ENCODE measurements at places on chromosomes 7 and 10. TPM values are rescaled to one million over a fixed set of nuclear protein-coding genes. Genes with fewer than 3 reads are reported as not detected.

Gene BAMBI
- 23.7 TPM for total RNA-seq

Gene COL13A1
- 5.7 TPM for total RNA-seq

Gene FAM180A
- 3.4 TPM for total RNA-seq

Gene CRYGN
- not detected for total RNA-seq

Gene CALCR
- not detected for total RNA-seq

Gene ZNF117
- 4.7 TPM for total RNA-seq

Gene CUBN
- total RNA-seq = 2.0 TPM

Gene ZPBP
- total RNA-seq = not detected

Gene RARRES2
- total RNA-seq = 1.7 TPM

Gene MKI67
- total RNA-seq = 85.4 TPM

Gene EGFR
- 28.7 TPM for total RNA-seq

Gene CFAP70
- not detected for total RNA-seq

Gene PNLIP
- not detected for total RNA-seq

Gene SPDYE2
- total RNA-seq = not detected

Gene CYP26C1
- total RNA-seq = not detected

Gene GIMAP8
- total RNA-seq = not detected

Gene CPA5
- total RNA-seq = not detected

Gene GHRHR
- not detected for total RNA-seq

Gene MOGAT3
- total RNA-seq = not detected

Gene AKR1C1
- total RNA-seq = 25.7 TPM

Gene DKK1
- total RNA-seq = 355 TPM

Gene PLXDC2
- 2.8 TPM for total RNA-seq

Gene SLC25A40
- 39.9 TPM for total RNA-seq

Gene IL6
- total RNA-seq = 9.4 TPM

Gene TCAF2
- 3.9 TPM for total RNA-seq

Gene CCDC146
- total RNA-seq = 1.1 TPM

Gene FRMPD2
- total RNA-seq = not detected

Gene HSPA14
- 20.2 TPM for total RNA-seq

Gene GJC3
- not detected for total RNA-seq

Gene NPY
- total RNA-seq = 2.4 TPM

Gene GTF2I
- 156 TPM for total RNA-seq
